ENCODE measurements at places on chromosomes 3 and 15.

DNA sequence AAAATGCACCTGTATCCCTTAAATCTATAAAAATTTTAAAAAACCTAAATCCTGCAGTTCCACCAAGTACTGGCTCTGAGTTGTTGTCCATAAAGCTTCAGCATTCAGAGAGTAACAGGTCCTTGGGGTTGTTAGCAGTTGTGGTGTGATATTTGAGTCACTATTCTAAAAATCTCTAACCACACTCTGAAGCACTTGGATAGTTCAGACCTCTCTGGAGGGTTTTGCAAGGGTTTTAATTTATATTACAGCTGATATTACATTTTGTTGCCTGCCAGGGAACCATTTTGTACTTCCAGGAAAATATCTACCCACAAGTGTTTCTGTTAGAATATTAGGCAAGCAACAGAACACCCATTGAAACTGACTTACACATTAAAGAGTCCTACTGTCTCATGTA, 255.6 kb downstream of the TBL1XR1 start:
- DNase-seq: no peak

DNA sequence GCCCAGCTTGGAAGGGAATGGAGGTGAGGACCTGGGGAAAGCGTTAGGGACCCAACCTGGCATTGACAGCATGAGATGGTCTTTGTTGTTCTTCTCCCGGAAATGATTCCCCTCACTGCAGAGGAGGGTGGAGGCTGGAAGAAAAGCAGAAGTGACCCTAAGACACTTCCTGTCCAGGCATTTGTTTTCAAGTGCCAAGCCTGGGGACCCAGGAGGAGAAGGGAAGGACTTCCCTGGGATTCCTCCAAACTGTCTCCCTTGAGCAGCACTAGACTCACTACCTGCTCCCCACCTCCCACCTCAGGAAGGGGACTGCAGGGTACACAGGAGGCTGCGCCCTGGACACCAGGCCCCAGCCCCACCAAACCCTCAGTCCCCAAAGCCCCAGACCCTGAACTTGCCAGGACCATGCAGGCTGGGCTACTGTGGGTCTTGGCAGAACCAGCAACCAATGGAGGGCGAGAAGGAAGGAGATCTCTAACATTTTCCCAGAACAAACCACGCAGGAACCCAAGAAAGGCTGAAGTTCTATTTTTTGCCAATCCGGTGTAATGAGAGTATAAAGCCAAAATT, 9.8 kb upstream of the VIPR1 start:
- DNase-seq: no peak

DNA sequence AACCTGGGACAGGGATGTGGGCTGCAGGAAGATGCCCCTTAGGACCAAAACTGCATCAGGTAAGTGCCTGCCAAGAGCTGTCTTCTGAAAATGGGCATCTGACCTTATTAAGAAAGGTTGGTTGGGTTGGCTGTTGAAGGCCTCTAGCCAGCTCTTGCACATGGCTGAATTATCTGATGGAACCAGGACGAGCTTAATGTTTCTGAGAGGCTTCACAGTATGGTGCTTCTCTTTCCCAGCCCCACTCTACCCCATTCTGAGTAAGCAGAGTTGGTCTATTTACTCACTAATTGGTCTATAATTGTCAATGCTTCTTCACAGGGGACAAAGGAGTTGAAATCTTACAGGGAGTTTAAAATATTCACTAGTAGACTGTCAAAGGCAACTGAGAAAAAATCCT, 48.4 kb downstream of the DTWD1 start:
- no peak for DNase-seq

DNA sequence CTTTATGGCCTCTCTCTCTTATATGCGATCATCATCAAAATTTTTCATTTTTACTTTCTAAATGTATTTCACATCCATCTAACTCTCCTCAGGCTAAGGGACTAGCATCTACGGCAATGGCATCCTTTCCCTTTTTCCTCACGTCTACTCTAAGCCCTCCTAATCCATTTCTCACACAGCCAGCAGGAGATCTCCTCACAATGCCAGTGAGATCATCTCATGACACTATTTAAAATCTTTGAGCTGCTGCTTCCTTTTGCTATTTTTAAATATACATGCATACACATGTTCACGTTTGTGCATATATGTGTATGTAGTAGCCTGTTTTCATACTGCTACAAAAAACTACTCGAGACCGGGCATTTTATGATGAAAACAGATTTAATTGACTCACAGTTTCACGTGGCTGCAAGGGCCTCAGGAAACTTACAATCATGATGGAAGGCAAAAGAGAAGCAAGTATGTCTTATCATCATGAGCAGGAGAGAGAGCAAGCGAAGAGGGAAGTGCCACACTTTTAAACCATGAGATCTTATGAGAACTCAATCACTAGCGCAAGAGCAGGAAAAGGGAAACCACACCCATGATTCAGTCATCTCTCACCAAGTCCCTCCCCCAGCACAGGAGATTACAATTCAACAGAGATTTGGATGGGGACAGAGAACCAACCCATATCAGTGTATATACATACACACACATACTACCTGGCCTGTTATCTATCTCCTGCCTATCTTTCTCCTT, 599.2 kb upstream of the ROBO1 start:
- DNase-seq: no peak

DNA sequence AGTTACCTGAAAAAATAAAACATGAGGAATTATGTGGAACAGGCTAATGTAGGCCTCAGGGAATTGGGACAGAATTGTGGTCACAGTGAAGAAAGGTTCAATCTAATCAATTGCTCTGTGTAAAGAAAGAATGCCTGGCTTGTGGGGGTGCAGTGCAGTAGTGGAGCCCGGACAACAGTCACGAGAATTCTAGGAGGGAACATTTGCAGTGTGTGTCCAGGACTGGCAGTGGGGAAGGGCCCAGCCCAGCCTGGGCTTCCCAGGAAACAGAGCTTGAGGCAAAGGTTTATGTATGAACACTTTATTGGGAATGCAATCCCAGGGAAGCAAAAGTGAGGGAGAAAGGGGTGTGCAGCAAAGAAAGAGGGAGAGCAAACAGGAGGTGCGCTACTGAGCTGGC, 29.2 kb upstream of the CTDSPL start:
- no peak for DNase-seq

DNA sequence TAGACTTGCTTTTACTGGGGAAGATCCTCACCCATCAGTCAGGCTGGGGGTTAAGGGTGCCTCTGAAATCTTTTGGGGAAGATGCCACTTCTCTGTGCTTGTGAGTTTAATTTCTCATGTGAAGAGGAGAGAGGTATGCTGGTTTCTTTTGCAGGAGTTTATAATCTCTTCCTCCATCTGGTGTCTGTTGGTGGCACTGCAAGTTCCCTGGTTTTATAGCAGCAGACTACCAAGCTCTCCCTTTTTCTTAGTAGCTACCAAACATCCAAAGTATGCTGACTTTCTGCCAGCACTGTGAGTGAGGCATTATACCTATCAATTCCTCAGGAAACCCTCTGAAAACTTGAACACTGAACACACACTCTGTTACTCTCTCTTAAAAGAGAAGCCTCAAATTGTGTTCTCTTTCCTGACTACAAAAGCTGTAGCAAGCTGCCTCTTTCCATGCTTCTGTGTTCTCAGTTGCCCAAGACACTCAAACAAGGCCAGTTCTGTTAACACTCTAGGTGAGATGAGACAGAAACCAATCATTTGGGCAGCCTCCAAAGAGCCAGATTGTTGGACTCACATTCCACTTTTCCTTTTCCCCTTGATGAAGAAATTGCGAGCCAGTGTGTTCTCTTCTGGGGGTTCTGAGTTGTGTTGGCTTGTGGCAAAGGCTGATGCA, 299.5 kb downstream of the GAP43 start:
- DNase-seq: peak; percentile 22

DNA sequence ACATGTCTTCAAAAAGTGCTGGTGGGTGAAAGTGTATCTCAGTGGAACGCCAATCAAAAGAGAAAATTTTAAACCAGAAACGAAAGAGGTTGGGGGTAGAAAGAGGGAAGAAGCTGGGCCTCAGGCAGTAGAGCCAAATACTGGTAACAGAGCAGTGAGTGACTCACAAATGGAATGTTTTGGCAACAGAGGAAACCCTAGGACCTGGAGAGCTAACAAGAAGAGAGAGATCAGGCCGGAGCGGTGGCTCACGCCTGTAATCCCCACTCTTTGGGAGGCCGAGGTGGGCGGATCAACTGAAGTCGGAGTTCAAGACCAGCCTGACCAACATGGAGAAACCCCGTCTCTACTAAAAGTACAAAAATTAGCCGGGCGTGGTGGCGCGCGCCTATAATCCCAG, 450.8 kb upstream of the NAALADL2 start:
- no peak for DNase-seq

GRCh38 chr3:94928921-94929320, 866.1 kb downstream of the NSUN3 start:
- no peak for DNase-seq

DNA sequence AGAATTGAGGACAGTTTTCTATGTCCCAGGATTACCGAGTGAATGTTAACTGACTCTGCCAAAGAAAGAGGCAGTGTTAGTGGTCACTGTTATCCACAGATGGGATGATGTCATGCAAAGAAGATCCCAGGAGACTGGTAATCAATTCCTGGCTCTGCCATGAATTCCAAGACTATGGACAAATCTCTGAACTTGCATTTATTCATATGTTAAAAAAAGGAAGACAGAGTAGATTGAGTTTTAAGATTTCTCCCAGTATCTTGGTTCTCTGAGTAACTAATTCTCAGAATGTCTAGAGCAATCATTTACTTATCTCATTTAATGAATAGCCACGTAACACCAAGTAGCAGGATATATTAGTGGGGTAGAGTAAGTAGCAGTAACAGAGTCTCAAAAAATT, 11.5 kb upstream of the MAP3K13 start:
- DNase-seq: no peak

DNA sequence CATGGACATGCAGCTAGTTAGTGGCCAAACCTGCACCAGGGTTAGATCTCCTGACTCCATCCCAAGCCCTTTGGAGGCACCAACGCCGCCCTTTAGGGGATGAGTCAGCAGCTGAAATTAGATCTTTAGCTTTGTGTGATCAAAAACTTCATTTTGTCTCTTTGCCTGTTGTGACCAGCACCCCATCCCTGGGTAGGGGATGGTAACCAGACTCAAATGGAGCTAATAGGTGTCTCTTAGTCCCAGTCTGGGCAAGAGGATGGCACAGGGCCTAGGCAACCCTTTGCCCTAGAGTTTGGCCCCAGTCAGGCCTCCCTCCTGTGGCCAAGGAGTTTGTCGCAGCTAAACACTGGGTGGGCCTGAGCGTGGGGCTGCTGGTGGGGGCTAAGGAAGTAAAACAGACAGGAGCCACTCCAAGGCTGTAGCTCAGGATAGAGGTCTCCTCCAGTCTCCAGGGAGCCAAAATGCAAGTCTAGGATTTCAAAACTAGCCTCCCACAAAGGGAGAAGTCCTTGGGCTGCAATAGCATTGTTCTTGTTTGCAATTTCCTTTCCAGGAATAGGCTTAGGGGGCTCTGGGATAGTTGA, 105.1 kb downstream of the CPN2 start:
- no peak for DNase-seq

DNA sequence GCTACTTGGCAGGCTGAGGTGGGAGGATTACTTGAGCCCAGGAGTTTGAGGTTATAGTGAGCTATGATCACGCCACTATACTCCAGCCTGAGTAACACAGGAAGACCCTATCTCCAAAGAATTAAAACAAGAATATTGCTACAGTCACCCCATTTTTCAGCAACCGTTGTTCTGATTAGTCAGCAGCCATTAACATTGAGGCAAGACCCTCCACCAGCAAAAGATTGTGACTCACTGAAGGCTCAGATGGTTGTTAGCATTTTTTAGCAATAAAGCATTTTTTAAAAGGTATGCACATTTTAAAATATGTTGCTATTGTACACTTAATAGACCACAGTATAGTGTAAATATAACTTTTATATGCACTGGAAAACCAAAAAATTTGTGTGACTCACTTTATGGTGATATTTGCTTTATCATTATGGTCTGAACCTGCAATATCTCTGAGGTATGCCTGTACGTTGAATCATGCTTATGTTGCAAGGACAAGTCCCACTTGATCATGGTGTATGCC, 492.6 kb downstream of the SQOR start:
- no peak for DNase-seq

- DNase-seq: no peak
Measured at GRCh38 chr3:53320697-53321096, 26.6 kb downstream of the DCP1A start.

DNA sequence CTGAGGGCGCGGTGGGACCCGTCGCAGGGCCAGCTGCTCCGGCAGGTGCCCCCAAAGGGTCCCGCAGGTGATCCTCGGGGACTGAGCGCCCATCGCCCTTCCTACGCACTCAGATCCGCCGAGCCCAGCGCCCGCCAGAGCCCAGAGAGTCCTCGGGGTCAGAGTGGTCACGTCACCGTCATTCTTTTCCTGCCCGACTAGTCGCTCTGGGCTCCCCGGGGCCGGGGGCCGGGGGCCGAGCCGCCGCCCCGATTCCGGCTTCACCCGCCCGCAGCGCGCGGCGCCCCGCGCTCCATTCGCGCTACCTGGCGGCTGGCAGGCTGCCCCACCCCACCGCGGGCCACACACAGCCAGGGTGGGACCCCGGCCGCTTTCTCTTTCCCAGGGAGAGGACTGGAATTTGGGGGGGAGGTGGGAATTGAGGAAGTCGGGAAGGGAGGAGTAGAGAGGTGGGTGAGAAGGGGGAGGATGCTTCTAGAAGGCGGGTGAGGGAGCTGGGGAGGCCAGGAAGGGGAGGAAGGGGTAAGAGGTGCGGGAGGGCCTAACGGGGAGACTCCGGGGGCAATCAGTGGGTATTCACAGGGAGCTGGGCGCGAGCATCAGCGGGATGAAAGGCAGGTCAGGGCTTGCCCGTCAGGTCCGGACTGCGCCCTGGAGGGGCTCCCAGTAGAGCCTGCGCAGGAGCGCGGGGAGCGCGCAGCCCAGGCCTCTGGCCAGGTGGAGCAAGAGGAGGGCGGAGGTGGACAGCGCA, 36.1 kb upstream of the EPHB3 start:
- peak; percentile 41 for DNase-seq

GRCh38 chr3:42778644-42779043, 5.6 kb upstream of the CCDC13 start:
- no peak for DNase-seq

DNA sequence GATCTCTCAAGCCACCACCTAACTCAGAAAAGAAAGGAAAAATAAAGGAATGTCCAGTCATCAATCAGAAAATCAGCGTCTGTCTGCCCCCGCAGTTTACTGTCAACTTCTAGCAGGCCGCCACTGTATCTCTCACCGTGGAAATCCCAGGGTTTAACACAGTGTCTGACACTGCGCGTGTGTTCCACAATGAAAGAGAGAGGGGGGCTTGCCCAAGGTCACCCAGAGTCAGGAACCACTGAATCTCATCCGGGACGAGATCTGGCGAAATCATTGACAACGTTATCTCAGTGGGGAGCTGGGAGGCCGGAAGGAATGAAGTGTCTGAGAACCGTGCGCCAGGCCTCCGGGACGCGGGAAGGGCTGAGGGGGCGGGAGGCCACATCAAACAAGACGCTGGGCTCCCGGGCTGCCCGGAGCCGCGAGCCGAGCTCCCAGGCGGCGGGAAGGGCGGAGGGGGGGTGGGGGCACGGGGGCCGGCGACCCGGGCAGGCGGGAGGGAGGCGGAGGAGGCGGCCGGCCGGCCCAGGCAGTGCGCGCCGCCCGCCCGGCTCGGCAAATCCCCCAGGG, 2.2 kb upstream of the HES1 start:
- no peak for DNase-seq

All from glutamatergic neuron (in vitro differentiated cells).